ENCODE measurements at places on chromosomes 3 and 15.
A peak's percentile ranks its signal among the peaks of the same experiment; 100 is the strongest.

- no peak for DNase-seq
Measured at GRCh38 chr15:63679588-63679987, 82.4 kb downstream of the FBXL22 start.

DNA sequence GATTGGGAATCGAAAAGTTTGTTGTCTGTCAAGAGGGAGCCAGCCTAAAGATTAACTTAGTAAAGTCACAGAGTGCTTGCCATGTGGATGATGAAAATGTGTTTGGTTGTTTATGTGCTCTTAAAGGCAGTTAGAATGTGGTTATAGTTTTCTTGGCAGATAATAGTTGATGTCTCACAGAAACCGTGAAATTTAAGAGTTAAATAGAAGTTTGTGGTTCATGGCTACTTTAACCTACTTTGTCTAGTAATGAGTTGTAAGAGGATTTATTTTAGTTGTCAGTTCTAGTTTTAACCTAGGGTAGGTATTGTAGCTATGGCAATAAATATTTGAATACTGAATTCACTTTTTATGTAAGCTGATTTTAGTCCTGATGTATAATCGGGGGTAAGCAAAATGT, 36.4 kb upstream of the EIF3J start:
- DNase-seq = no peak

DNA sequence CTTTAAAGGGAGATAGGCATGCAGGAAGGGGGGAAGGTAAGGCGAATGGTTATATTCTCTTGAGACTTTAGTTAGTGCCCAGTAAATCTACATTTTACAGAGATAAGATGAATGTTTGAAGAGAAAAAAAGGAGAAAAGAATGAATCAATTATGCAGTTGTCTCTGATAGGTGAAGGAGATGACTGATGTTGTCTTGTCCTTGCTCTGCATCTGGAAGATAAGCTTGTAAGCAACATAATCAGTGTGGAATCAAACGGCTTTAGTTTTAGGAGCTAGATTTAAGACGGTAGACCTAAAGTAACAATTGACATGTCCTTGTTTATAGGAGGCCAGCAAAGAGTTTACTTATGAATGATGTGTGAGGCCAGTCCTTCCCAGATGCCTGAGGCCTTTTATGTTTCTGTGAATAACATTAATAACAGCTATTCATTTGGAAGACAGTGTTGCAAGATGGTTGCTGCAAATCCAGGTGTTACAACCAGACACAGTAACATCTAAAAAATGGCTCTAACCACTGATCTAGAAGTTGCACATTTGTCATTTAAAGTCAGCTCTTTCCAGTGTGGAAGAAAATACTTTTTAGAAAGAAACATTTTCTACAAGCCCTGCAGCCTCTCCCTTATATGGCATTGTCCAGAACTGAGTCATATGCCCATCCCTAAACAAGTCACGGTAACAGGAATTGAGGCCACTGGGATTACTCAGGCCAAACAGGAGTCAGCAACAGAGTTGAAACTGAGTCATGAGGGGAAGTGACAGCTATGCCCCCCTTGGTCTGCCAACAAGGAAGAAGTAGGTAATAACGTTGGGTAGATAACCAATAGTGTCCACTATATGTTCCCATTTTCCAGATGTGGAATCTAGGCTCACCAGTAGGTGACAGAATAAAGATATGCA, 77.5 kb upstream of the FBN1 start:
- no peak for DNase-seq

- no peak for DNase-seq
Measured at GRCh38 chr3:194296454-194297263, 54.5 kb downstream of the CPN2 start.

DNA sequence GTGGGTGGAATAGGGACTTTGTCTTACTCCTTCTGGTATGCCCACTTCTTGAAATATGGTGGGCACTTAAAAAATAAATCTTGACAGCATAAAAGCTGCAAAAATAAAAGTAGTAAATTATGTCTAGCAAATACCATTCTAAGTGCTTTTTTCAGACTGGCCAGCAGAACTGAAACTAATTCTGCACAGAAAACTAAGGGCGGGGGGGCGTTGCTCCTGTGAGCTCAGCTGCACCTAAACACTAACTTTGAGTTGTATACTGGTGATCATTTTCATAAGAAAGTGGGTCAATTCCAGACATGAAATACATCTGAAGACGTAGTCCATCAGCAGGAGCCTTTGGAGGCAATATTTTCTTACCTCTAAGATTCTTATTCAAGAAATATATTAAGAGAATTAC, 114.8 kb downstream of the WDR76 start:
- peak; percentile 23 for DNase-seq

DNA sequence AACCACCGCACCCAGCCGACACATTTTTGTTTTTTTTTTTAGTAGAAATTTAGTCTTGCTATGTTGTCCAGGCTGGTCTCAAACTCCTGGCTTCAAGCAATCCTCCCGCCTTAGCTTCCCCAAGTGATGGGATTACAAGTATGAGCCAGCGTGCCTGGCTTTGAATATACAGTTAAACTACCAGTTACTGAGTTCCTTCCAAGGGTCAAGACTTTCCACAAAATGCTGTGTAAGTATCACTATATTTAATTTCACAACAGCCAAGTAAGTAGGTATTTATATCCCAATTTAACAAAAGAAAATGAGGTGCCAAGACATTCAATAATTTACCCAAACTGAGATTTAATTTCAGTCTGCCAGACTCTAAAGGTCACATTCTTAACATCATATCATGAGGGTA, 181.3 kb upstream of the TMC3 start:
- no peak for DNase-seq

- peak; percentile 41 for DNase-seq
Measured at GRCh38 chr3:44712455-44713075, at the start of gene ZNF502. TSS of gene ZNF502 (plus strand) at chr3:44712660. CDS start at chr3:44720262, 7,602 bp downstream.

GRCh38 chr15:47872869-47873432, 155.6 kb downstream of the SEMA6D start:
- no peak for DNase-seq

DNA sequence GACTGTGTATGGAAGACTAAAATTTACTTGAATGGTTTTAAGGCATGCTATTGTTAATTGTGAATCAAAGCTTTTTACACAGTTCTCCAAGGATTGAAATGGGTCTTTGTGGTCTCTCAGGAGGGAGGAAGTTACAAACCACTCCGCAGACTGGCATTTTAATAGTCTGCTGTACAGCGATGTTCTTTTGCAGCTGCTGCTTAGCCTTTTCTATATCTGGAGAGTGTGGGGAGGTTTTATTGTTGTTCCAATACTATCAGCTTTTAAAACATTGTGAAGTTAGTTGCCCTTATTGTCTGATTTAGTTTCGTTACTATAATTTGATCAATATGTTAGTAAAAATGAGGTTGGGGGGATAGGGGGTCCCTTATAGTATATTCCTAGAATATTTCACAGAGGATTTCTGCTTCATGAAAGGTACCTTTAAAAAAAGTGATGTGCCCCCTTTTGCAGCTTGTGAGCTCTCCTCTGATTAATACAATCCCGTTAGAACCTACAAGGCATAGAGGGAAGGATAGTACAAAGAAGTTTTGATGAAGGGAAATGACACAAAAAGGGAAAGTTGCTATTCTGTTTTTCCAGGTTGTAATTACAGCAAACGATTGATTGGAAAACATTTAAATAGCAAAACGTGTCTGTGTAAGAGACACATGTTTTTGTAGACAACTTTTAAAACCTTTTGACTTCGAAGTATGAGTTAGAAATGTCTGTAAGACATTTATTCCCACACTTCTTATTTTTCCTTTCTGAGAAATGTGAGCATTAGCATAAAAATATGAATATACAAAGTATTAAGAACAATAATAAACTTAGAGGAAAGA, 158.3 kb upstream of the CGNL1 start:
- no peak for DNase-seq

DNA sequence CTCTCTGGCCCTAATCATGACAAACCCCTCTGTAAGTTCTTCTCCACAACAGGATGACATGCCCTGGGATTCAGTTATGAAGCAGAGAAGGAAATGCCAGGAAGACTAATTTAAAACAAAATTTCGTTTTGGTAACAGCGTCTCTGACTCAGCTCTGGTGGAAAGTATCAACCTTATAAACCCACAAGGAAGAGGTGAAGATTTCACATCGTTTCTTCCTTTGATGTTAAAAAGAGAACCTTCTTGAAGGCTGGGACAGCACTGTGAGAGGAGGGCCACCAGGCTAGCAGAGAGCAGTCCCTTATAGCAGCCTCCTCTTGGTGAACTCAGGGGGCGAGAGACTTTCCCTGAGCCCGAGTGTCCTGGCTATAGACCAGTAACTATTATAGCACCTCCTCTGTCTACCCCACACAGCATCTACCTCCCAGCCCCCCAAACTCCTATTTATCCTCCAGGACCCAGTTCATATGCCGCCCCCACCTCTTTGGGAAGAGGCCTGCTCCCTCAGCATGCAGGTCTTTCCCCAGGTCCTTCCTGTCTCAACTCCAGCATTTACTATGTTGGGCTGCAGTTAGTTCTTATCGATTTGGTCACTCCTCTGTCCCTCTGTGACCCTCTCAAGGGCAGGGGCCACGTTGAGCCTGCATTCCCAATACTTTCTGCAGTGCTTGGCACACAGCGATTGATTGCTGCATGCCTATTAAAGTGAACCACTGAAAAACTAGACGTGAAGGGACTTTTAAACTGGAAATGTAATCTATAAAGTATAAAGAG, 321.5 kb upstream of the ICE2 start:
- no peak for DNase-seq

DNA sequence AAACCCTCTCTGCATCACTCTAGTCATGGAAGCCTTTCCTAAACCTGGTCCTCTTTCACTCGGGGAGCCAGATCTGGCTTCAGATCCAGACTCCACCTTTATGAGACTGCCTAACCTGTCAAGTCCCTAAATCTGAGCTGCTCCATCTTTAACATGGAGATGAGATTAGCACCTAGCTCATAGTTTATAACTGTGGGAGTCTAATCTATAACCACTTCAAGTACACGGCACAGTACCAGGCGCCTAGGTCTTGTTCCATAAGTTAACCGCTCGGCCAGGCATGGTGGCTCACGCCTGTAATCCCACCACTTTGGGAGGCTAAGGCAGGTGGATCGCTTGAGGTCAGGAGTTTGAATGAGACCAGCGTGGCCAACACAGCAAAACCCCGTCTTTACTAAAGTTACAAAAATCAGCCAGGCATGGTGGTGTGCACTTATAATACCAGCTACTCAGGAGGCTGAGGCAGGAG, 30.3 kb downstream of the TPM1 start:
- no peak for DNase-seq

DNA sequence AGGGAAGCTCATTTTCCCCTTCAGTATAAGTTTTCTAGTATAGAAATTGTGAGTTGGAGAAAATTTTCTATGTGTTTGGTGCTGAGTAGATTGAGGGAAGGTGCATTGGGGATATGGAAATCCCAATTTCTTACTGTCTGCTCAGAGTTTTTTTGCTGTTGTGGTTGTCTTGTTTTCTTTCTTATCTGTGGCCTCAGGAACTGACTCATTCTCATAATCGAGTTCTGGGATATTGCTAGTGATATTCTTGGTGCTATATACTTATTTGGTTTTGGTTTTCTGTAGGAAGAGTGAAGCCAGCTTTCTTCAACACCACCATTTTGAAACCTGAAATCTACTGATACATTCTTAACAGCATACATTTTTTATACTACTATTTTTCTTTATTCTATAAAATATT, 869.2 kb downstream of the DIPK2A start:
- DNase-seq = no peak

- no peak for DNase-seq
Measured at GRCh38 chr3:165279471-165279870, 83.3 kb upstream of the SLITRK3 start.

GRCh38 chr3:184506561-184506991, 55.0 kb upstream of the EPHB3 start:
- DNase-seq = no peak

DNA sequence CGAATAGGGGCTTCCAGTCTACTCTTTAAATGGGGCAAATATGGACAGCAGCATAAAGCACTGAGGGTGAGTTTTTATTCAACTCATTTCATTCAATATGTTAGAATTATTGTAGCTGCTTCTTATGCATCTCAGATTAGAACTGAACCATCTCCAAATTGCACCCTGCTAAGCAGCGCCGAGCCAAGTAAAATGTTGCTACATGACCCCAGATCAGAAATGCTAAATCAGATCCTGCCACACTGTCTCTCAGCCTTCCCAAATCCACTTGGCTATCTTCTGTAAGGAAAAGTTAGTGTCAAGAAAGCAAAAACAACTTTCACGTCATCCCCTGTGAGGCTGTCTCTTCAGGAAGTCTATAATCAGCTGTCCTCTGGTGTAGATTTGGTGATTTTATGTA, 293.2 kb downstream of the CNTN4 start:
- DNase-seq = no peak

DNA sequence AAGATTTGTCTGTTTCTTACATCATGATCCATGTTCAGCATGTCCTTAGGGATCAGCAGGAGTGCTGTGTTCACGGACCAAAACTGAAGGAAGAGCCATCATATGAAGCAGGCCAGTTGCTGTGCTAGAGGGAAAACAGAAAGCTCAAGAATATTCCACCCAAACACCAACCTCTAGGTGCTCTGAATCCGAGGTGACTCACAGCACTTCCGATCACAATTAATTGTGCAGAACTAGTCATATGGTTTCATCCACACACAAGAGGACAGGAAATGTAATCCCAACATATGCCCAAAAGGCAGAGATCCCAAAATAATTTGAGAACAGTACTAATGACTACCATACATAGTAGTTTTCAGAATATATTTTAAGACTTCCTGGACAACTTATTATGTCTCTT, 257.9 kb upstream of the KCNH8 start:
- no peak for DNase-seq

DNA sequence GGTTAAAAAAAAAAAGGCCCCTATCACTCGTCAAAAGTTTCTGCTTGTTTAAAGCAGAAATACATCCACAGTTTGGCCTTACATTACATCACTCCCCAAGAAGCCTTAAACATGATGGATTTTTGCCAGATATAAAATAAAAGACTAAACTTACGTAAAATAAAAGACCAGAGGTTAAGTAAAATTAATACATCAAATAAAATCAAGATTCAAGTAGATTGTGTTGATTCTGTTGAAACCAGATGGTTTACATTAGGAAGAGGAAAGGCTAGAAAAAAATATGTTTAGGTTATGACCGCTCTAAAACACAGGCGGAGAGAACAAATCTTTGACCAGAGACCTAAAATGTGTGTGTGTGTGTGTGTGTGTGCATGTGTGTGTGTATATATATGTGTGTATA, 104.1 kb downstream of the DUT start:
- no peak for DNase-seq

DNA sequence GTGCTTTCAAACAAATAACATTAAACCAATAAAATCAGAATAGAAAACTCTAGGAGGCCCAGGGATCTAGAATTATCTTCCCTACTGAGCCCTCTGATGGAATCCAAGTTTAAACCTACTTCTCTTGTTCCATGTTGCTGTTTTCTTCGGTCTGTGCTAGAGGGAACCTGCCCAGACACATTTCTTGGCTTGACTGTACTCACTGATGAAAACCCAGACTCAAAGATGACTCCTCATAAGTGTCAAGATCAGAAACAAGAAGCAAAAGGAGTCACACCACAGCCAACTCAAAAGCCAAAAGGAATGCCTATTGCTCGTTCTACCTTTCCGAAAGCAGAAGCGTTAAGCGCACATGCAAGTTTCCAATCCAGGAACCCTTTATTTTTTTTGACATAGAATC, 31.6 kb downstream of the SCAP start:
- DNase-seq = no peak

- DNase-seq = no peak
Measured at GRCh38 chr3:68483041-68483440, 449.3 kb downstream of the TAFA4 start.

GRCh38 chr3:134956844-134957243, 161.8 kb downstream of the EPHB1 start:
- no peak for DNase-seq

Measured in GM12891 (cell line).